ENCODE measurements at places on chromosomes 7 and 10.

- DNase-seq, result no peak
Measured at GRCh38 chr7:105698531-105698930, 117.2 kb upstream of the EFCAB10 start.

DNA sequence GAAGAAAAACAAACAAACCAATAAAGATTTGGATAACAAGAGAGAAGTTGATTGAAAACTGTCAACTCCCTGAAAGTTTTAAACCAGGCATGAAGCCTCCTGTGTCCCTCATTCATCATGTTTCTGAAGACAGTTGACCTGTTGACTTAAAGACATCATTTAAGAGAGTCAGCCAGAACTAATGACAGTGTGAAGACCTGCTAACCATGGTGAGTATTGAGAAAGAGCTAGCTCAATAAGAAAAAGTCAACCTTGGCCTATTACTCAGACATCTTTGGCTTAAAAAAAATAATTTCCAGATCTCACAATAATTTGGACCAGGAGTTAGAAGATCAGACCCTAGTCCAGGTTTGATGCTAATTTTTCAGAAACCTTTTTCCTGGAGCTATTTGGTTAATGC lies 45.3 kb upstream of the ANKRD1 start:
- DNase-seq, result no peak

DNA sequence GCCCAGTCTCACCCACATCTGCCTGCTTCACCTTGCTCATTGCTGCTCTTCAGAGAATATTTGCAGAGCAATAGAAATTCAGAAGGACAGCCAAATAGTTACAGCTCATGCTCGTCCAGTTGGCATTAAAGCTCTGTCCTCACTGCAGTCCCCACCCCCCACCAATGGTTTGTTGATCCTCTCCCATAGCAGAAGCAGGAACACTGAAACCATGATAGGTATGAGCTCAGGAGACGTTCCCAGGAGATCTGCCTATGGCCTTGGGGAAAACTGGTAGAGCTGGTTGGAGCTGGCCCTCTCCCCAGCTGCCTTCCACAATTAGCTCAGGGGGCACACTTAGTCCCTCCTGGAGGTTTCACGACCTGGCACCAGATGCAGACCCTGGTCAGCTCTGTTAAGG lies 68.6 kb upstream of the KMT2C start:
- no peak for DNase-seq

DNA sequence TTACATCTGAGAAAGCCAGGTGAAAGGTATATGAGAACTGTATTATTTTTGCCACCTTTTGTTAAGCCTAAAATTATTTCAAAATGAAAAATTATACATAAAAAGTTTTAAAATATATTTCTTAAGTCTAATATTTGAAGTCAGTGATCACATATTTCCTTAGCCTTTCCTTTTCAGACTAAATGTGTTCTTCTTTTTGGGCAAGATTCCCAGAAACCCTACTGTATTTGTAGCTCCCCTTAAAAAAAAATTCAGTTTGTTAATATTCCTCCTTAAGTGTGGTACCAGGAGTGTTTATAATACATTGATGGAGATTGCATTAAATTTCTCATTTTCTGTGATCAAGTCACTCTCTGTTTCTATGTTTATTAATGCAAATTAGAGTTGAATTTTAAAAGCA lies 22.8 kb downstream of the DNAJC1 start:
- no peak for DNase-seq

DNA sequence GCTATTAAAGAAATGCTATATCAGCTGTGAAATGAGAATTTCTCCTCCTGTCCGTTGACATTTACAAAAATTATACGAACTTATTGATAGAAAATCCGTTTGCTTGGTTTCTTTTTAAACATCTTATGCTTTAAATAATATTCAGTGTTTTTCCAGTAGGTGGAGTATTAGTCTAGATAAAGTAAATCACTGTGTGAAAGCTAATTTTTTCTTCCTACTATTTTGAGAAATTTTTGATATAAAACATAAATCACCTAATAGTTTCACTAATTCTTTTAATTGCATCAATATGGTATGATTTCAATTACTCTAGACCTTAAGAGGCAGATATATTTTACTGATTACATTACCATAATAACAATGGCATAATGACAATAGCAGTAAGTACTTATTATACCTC lies 335.2 kb upstream of the C7orf33 start:
- no peak for DNase-seq

DNA sequence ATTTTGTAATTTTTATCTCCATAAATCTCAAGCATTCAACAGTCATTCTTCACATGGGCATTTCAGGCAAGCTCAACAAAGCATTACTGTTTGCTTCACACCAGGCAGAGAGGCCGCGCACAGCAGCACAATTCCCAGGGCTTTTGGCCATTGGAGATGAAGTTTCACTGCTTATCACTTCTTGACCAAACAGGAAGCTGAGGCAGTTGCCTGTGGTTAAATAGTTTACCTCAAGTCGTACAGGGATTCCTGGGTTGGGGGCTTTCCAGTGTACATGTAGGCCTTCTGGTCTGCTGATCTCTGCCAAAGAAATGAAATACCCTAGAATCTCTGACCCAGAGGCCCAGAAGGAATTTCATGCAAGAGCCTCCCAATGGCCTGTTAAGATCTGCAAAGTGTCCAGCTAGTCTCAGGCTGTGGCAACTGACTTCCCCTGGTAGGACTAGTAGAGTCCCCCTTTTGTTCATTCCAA lies 11.2 kb upstream of the PRDX3 start:
- DNase-seq, result no peak

GRCh38 chr7:79531116-79531515 lies 77.6 kb upstream of the MAGI2 start:
- DNase-seq, result no peak

DNA sequence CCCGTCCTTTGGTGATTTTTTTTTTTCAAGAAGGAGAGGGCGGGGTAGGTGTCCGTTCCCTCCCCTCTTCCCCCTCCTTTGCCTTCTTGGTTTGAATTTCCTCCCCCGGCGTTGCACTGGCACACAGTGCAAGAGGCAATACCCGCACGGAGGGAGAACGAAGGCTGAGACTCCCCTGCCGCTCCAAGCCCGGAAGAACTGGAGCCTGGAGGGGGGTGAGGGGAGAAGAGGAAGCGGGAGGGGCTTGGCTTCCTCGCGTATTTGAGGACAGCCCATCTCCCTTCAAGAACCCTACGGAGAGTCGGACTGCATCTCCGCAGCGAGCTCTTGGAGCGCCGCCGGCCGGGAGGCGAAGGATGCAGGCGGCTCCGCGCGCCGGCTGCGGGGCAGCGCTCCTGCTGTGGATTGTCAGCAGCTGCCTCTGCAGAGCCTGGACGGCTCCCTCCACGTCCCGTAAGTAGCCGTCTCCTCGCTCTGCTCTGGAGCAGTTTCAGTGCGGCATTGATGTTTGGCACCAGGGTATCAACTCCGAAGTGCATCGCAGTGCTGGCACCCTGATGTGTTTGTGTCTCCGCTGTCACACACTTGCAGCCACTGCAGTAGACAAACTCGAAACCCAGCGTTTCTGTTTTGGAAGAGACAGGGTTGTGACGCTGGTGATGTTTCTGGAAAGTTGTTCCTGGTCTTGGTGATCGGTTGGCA lies at the start of gene CNTNAP2:
Gene CNTNAP2 (plus strand): TSS at position 281 of the 702 bp plus-strand sequence. CDS start 76 bp downstream, at position 357.
- no peak for DNase-seq
